ENCODE measurements at places on chromosomes 1 and 21.

- no peak for DNase-seq
These were observed 9.2 kb downstream of the ADPRS start for GRCh38 chr1:36097693-36098585.

GRCh38 chr1:27664291-27664690 is 7.7 kb downstream of the IFI6 start:
- DNase-seq, result no peak

DNA sequence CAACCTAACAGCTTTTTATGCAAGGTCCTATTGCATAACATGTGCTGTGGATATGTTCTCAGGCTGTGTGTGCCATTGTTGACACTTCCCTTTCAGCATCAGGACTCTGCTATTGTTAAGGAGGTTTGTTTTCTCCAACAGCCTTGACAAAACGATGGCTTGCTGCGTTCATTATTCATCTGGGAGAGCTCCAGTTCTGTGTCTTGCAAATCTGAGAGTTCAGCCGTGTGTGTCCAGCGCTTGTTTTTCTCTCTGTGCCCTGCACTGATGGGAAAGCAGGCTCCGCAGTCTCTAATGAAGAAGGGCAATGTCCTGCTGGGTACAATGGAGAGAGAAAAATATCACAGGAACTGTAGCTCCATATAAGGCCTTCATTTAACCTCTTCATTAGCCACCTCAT is 63.7 kb downstream of the CLDN17 start:
- DNase-seq, result no peak

DNA sequence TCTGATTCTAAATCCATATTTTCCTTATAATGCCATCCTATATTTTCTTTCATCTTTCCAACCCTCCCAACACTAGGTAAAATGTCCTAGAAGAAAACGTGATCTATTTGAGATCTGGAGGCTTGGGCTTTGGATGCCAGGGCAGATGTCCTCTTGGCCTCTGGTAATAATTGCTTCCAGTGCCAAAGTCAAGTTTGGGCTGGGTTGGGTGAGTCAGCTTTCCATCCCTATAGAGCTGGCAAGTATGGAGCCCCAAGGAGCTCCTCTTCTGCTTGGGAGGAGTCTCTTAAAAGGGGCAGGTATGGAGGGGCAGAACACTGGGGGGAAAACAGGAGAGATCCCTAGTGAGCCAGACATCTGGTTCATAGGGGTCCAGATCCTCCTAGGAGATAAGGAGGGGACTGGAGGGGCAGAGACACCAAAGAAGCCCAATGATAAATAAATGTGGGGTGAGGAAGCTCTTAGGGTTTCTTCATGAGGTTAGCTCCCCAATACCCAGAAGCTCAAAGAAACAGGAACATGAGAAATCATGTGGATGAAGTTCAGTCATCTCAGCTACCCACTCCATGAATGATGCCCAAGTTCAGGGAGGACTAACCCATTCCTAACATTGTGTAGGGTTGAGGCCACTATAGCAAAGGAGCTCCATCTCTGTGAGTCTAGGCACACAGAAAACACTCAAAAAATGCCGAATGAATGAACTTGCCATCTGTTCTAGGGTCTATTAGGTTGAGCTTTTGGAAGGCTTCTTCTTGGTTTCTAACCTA is 3.5 kb downstream of the C1orf116 start:
- DNase-seq, result no peak

GRCh38 chr1:152347116-152347728 is 12.6 kb downstream of the FLG2 start:
- no peak for DNase-seq

DNA sequence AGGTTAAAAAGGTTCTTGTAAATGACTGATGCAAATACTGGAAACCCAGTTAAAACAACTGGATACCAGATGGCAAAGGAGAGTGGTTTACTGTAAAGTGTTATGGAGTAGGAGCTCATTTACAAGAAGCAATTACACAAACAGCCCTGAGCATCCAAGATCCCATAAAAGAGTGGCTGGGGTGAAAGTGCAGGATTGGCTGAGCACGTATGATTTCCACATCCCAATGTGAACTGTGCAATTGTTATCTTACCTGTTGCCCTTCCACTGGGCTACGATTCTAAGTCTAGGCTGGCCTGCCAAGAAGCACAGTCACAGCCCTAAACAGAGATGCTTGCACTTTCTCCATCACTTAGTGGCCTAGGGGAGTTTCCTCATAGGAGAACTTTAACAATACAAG is 277.6 kb upstream of the RUNX1 start:
- no peak for DNase-seq

DNA sequence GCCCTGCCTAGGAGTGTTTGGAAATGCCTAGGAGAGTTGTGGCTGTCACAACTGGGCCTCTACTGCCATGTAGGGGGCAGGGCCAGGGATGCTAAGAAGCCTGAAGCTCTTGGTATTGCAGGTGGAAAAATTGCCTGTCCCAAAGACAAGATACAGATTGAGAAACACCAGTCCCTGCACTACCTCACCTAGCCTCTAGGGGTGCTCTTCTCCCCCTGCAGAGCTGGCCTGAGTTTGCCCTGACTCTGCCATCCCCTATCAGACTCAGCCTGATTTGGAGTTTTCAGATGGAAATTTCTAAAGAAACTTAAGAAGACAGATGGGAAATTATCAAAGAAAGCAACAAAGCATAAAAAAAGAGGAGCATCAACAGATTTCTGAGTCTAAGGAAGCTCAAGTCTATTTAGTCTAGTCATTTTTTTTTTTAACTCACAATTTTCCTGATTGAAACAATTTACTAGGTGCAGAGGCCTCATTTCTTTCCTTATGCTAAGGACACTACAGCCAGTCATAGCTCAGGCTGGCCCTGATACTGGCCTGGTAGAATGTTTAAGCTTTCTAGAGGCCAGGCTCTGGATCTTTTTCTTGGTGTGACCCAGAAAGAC is 61.4 kb upstream of the LRRN2 start:
- peak; percentile 67 for DNase-seq

DNA sequence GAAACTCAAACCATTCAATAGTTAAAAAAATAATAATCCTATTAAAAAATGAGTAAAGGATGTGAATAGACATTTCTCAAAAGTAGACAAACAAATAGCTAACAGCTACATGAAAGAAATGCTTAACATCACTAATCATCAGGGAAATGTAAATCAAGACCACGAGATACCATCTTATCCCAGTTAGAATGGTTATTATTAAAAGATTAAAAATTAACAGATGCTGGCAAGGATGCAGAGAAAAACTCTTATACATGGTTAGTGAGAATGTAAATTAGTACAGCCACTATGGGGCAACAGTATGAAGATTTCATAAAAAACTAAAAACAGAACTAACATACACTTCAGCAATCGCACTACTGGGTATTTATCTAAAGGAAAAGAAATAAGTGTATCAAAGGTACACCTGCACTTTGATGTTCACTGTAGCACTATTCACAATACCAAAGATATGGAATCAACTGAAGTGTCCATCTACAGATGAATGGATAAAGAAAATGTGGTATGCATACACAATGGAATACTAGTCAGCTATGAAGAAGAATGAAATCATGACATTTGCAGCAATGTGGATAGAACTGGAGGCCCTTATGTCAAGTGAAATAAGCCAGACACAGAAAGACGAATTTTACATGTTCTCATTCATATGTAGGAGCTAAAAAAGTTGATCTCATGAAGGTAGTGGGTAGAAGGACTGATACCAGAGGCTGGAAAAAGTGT is 117.9 kb downstream of the ACBD6 start:
- DNase-seq, result no peak

GRCh38 chr1:56821462-56821797 is 2.2 kb upstream of the FYB2 start:
- no peak for DNase-seq

DNA sequence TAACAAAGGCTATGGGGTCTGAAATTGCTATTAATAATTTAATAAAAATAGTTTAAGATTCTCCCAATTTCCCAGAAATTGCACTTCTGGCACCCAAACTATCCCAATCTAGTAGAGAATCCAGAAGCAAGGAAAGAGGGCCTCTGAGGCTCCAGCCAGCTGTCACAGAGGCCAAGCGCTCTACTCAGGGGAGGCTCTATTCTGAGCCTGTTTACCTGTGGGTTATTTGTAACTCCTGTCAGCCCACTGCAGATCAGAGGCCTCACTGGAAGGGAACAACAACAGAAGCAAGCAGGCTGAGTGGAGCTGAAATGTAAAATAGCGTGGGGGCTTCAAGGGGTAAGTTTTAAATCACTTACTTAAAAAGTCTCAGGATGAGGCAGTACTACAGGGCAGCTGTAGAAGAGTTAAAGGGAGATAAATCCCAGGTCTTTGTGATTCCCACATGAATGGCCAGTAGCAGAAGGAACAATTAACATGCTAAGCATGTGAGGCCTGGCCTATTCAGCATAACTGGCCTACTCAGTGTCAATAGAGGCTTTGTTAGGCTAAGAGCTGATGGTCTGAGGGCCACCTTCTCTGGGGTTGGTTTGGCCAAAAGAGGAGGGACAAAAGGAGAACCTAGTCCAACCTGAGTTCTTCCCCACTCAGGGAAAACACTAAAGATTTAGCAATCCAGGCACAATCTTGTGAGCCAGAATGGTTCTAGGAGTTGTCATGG is 12.8 kb downstream of the ZNF687 start:
- no peak for DNase-seq

GRCh38 chr1:201269900-201270410 is 13.4 kb upstream of the PKP1 start:
- DNase-seq, result no peak

GRCh38 chr1:36258960-36259344 is 34.7 kb downstream of the THRAP3 start:
- DNase-seq, result no peak

DNA sequence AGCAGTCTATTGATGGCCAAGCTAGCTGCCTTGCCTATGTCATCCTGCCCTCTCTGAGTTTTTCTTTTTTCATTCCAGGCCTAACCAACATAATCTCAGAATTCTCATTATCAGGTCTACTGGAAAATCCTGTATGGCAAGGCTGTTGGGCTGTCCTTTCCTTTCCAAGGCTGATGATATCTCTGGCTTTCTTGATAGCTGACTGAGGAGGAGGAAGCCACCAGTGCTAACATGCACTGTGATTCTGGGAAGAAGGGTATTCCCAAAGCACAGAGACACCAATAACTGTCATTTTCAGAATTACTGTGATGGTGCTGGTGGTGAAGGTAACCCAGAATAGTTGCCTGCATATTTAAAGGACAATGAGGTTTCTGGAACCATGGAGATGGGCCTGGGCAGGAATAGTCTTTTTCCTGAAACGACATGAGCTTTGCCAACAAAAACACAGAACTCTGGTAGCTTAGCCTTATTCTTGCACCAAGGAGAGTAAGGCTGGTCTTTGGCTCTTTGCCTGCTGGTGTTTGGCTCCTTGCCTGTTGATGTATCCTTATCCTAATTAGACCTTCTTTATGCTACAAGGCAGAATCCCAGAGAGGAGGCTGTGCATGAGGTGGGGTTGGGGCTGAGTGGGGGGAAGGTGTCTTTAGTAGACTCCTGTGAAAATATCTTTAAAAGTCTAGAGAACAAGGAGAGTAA is 157.4 kb downstream of the TNFSF18 start:
- no peak for DNase-seq

- no peak for DNase-seq
These were observed 112.3 kb downstream of the HLX start for GRCh38 chr1:220991506-220991905.

All from NCI-H187 treated with DMSO at 0.1 percent for 48 hours (cell line).